Activated naive CD4-positive, alpha-beta T cell treated with anti-CD3 and anti-CD28 coated beads, Interleukin-2, amount 50 U/mL, for 16 hours (primary cell): ENCODE measurements at places on chromosomes 16 and 17.

DNA sequence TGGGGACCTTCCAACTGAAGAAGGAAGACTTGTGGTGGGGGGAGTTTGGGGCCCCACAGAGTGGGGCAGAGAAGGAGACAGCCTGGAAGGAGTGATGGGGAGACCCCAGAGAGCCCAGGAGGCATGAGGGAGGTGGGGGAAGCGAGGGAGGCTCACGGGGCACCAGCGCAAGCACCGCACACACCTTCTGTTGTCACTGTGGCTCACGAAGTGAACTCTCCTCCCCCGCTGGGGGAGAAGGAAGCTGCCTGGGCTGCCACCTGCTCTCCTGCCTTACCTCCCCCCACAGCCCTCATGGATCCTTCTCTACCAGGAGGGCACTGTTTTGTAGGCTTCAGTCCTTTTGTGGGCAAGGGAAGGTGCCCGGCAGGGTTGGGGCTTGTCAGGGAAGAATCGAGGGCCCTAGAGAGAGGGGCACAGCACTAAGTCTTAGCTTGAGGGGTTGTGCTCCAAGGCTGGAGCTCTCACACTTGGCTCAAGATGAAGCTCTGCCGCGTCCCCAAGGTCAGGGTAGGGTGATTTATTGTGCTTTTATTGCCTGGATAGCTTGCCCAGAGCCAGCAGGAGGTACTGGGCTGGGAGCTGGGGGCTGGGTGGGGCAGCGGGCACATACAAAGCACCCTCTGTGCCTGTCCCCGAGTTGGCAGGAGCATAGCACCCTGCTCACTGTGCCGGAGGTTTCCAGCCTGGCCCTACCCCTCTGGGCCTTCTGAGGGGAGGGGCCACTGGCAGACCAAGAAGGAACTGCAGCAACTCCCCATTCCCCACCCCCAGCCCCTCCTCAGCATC, 4.6 kb upstream of the STARD3 start:
- no peak for DNase-seq

- peak; percentile 54 for DNase-seq
Observed at GRCh38 chr16:85988723-85989313, 89.9 kb downstream of the IRF8 start.

DNA sequence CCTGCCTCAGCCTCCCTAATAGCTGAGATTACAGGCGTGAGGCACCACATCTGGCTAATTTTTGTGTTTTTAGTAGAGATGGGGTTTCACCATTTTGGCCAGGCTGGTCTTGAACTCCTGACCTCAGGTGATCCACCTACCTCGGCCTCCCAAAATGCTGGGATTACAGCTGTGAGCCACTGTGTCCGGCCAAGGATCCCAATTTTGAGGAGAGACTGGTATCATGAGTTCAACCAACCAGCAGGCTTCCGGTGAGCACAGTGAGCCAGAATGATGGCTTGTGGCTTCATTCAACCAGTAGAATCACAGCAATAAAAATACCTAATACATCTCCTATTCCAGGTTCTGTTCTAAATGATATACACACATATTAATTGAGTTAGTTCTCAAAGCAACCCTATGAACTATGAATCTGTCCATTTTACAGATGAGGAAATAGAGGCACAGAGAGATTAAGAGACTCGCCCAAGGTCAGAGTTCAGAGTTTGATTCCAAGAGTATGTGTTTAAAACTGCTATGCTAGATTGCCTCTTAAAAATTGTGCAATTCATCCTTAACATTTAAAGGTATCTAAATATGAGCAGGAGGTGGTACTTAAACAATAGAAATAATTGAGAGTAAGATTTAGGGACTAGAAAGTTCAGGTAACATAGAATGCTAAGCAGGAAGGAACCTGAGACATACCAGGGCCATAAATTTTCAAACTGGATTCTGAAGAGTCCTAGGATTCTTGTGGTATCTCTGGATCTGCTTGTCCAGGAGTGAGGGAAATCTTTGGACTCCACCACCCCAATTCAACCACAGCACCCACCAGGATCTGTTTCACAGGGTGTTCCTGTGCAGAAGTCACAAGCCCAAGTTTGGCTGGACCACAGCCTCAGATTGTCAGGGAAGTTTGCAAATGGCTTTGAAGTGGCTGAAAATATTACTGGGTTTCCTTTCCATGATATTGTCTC, 25.1 kb downstream of the CCDC42 start:
- DNase-seq, result no peak

GRCh38 chr17:82889496-82890338, 49.9 kb upstream of the ZNF750 start:
- no peak for DNase-seq

- DNase-seq, result no peak
Observed at GRCh38 chr17:16013943-16014407, 14.4 kb downstream of the TTC19 start.

DNA sequence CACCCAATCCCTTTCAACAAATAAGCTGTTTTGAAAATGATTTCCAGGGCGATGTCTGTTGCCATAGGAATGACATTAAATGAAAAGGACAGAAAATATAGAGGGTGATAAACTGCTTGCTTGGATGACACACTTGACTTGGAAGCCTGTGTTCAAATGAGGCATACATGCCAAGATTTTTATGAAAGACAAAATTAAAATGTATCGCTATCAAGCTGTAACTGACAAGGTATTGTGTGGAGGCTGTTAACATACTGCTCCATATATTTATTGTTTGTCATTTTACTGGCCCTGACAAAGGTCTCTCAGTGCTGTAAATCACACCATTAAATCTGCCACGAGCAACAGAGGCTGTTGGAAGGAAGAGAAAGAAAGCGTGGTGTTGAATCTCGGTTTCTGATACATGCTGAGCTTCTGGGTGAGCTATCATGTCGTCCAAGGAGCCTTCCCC, 456.2 kb upstream of the SALL1 start:
- no peak for DNase-seq
